ENCODE measurements at places on chromosomes 7 and 10.

DNA sequence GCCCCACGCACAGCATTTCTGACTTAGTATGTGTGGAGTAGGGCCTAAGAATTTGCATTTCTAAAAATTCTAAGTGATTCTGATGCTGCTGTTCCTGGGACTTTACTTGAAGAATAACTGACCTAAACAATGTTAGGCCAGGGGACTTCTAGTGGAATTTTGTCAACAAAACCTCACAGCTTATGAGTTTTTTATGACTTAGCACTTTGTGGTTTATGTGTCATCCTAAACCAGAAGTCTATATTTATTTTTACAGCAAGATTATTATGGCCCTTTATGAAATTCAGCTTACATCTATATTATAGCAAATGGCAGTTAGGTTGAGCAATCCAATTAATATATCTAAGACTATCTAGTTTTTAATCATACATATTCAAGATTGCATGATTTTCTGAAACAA lies 24.6 kb upstream of the BET1 start:
- no peak overlapping the region for H3K27ac ChIP-seq
- no peaks in the 10 kb centered on the region for H3K36me3 ChIP-seq

GRCh38 chr10:110212119-110213006 lies 5.0 kb downstream of the MXI1 start:
- no peak for DNase-seq
- H3K27me3 ChIP-seq: peaks cover 56% of the 10 kb centered on the region
- no peak overlapping the region for H3K27ac ChIP-seq
- peaks cover 2% of the 10 kb centered on the region for H3K4me1 ChIP-seq

GRCh38 chr7:27901028-27901760 lies 161.2 kb downstream of the TAX1BP1 start:
- H3K36me3 ChIP-seq: no peaks in the 10 kb centered on the region
- peaks cover 3% of the 10 kb centered on the region for H3K4me1 ChIP-seq
- H3K27ac ChIP-seq: no peak overlapping the region
- no peaks in the 10 kb centered on the region for H3K27me3 ChIP-seq
- no peak for DNase-seq
- no peak overlapping the region for H3K4me3 ChIP-seq

DNA sequence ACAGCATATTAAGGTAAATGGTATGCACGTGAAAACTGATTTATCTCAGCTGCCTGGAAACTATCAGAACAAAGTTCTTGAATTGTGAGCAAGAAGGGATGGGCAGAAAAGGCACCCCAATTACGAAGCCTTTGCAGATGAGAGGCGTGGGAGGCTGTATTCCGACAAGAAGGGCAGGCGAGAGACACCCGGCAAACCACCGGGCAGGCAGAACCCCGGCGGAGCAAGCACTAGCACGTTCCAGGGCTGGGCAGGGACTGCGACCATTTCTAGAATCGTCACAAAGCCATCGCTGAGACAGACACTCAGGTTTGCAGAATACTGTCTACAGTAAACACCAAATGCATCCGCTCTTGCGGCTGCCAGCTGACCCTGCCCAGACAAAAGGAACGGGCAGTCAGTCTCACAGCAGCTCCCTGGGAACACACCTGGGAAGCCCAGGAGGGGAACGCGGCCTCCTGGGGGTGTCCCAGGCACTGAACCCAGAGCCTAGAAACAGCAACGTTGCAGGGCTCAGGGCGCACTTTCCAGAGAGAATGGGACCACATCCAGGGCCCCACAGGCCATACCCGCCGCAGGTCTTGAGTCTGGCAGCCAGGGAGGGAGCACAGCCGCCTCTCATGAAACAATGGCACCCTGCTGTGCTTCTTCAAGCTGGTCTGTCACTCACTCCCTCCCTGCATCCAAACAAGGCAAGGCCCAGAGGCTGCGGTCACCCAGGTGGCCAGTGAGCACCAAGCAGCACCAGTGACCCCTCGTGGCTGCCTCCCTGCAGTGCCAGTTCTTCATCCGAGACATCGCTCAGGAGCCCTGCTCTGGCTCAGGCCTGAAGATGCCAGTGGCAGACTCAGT lies 261.9 kb downstream of the PTPRN2 start:
- no peak overlapping the region for H3K27ac ChIP-seq
- no peaks in the 10 kb centered on the region for H3K36me3 ChIP-seq
- H3K4me1 ChIP-seq: no peaks in the 10 kb centered on the region
- peak; percentile 89 for DNase-seq

- no peaks in the 10 kb centered on the region for H3K27me3 ChIP-seq
- no peak overlapping the region for H3K4me3 ChIP-seq
- no peaks in the 10 kb centered on the region for H3K36me3 ChIP-seq
Observed at GRCh38 chr10:106043863-106044262, 1120.6 kb downstream of the SORCS1 start.

GRCh38 chr7:143399151-143399550 lies 9.5 kb downstream of the EPHA1 start:
- peaks cover 72% of the 10 kb centered on the region for H3K36me3 ChIP-seq
- H3K4me3 ChIP-seq: no peak overlapping the region
- H3K4me1 ChIP-seq: no peaks in the 10 kb centered on the region

DNA sequence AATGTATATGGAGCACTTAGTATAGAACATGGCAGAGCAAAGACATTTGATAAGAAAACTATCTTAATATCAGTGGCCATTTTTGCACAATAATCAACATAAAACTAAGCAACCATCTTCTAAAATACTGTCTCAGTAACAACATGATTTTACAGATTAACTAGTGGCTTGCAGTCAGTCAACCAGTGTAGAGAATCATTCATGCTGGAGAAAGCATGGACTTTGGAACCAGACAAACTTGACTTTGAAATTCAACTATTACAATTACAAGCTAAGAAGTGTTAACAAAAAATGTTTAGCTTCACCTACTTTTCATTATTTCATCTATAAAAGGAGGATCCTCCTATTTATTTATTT lies 27.7 kb downstream of the CUBN start:
- DNase-seq: no peak
- H3K4me1 ChIP-seq: no peaks in the 10 kb centered on the region

DNA sequence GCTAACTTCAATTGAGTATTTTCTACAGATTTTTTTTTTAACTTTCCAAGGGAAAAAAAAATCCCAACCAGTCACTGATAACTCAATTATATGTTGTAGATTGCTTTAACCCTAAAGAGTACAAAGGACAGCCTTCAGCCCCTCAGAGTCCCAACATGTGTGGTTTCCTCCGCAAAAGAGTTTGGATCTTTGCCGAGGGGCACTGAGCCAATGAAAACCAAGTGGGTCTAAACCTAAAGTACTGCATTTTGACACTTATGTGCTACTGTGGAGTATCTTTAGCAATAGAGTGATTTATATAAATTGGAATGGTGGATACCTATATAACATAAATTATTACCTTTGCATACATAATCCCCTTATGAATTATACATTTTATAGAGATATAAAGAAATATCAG lies 91.5 kb downstream of the SEMA3D start:
- H3K4me1 ChIP-seq: no peaks in the 10 kb centered on the region
- H3K27me3 ChIP-seq: no peaks in the 10 kb centered on the region
- H3K4me3 ChIP-seq: no peak overlapping the region
- H3K27ac ChIP-seq: no peak overlapping the region
- no peak for DNase-seq

DNA sequence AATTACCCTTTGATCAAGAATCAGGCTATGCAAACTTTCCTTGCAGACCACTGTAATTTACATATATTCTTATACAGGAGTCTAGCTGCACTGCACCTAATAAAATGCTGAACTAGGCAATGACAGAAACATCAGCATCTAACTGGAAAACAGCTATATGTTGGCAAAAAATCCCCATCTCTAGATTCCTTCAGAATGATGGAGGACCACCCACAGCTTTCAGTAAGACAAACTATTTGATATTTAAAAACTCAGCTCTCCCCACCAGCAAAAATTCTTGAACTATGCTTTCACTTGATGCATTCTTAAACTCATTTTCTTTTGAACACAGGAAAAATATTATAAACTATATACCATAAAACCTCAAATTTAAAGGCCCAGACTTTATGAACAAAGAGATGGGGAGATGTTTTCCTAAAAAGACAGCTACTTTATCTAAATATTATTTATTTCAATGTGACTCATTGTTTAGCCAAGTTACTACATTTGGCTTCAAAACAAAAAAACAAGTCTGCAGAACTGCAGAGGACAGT lies 77.4 kb downstream of the SEMA3C start:
- H3K27ac ChIP-seq: no peak overlapping the region
- H3K4me3 ChIP-seq: no peak overlapping the region
- no peak for DNase-seq
- no peaks in the 10 kb centered on the region for H3K4me1 ChIP-seq
- H3K27me3 ChIP-seq: no peaks in the 10 kb centered on the region

DNA sequence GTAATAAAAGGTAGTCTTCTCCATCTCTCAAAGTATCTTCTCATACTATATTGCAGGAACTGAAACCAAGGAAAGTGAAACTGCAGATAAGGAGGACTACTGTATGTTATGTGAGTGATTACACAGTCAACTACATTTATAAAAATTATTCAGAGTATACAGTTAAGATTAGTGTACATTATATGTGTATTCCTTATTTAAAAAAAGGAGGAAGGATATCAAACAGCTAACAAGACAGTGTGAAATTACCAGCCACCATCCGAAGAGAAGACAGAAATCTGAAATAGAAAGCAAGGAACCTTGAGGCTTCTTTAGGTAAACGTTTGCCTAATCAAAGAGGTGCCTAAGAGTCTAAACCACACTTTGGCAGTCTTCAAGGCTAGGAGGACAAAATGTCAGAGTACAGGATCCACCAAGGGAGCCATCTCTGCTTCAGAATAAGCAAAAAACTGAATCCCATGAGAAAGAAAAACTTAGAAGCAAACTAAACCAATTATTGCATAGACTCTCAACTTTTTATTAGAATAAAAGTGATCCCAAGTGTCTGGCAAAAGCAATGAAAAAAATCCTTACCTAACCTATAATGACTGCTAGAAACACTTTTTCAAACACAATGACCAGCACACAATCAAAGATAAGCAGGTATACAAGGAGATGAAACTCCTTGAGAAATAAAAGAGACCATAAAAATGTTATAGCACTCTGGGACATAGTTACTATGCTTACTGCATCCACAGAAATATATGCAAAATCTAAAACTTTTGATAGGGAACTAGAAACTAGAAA lies 6.4 kb downstream of the USP6NL start:
- peaks cover 13% of the 10 kb centered on the region for H3K4me1 ChIP-seq
- H3K4me3 ChIP-seq: no peak overlapping the region
- no peaks in the 10 kb centered on the region for H3K36me3 ChIP-seq
- DNase-seq: no peak
